Aorta (tissue), 5 donors: ENCODE measurements at places on chromosomes 1 and 21. TPM values are rescaled to one million over a fixed set of nuclear protein-coding genes. Genes with fewer than 3 reads are reported as not detected.

Gene EXO1
- total RNA-seq, result 0.65 TPM

Gene SERINC2
- 3.7 TPM for total RNA-seq

Gene NBPF4
- 0.19 TPM for total RNA-seq

Gene SSU72
- 71.5 TPM for total RNA-seq

Gene CD164L2
- not detected for total RNA-seq

Gene UQCRHL
- total RNA-seq, result 1.3 TPM

DNA sequence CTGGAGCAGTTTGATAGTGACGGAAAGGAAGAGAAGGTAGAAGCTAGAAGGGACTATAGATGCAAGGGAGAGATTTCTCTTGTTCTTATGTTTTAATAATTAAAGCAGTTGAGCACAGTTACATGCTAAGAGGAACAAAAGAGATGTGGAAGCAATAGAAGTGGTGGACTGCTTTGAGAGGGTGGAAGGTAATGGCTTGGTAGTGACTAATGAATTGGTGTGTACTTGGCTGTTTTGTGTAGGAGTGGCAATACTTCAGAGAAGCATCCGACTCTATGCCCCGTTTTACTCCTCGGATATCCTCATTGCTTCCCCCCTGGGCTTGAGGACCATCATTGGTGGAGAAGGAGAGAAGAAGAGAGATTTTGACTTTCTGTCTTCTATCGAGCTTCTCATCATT lies 12.8 kb downstream of the UTP25 start:
- no peak overlapping the region for H3K4me3 ChIP-seq
- H3K27ac ChIP-seq, result no peak overlapping the region
- no peaks in the 10 kb centered on the region for H3K27me3 ChIP-seq
- DNase-seq, result no peak

GRCh38 chr1:198734323-198735008 lies 95.6 kb downstream of the PTPRC start:
- H3K4me3 ChIP-seq, result no peak overlapping the region
- no peaks in the 10 kb centered on the region for H3K4me1 ChIP-seq
- no peaks in the 10 kb centered on the region for H3K27me3 ChIP-seq
- no peak for DNase-seq

- DNase-seq, result no peak
- peak overlapping the region; percentile 68 for H3K27ac ChIP-seq
- peak overlapping the region; percentile 12 for H3K4me3 ChIP-seq
- H3K27me3 ChIP-seq, result no peaks in the 10 kb centered on the region
- H3K36me3 ChIP-seq, result no peaks in the 10 kb centered on the region
- H3K4me1 ChIP-seq, result no peaks in the 10 kb centered on the region
Measured at GRCh38 chr1:27152829-27153548, 1.9 kb downstream of the SLC9A1 start.

DNA sequence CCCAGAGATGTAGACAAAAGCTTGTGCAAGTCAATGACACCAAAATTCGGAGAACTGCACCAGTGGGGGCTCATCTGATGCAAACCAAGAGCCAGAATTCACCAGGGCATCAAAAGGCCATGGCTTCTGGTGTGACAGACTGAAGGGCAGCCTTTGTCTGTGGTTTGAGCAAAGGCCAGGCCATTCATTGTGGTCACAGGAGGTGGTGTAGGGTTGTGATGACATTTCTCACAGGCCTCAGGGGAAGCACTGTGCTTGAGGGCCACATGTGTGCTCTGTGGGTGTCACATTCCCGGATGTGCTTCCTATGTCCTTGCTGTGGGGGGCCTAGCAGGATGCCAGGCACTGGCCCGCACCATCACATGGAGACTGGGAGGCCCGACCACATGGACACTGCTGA lies 22.5 kb upstream of the KCNE1 start:
- no peaks in the 10 kb centered on the region for H3K4me1 ChIP-seq
- H3K27me3 ChIP-seq, result no peaks in the 10 kb centered on the region
- no peak overlapping the region for H3K27ac ChIP-seq
- DNase-seq, result no peak
- H3K4me3 ChIP-seq, result no peak overlapping the region
- no peaks in the 10 kb centered on the region for H3K36me3 ChIP-seq

- H3K4me3 ChIP-seq, result no peak overlapping the region
- no peaks in the 10 kb centered on the region for H3K27me3 ChIP-seq
- H3K36me3 ChIP-seq, result no peaks in the 10 kb centered on the region
- H3K4me1 ChIP-seq, result no peaks in the 10 kb centered on the region
- no peak for DNase-seq
- H3K27ac ChIP-seq, result no peak overlapping the region
Measured at GRCh38 chr1:243440406-243440805, 184.6 kb downstream of the SDCCAG8 start.

GRCh38 chr1:186143481-186143880 lies 231.6 kb downstream of the TPR start:
- H3K27ac ChIP-seq, result no peak overlapping the region
- no peak for DNase-seq

- H3K27me3 ChIP-seq, result no peaks in the 10 kb centered on the region
- H3K4me3 ChIP-seq, result no peak overlapping the region
- peaks cover 5% of the 10 kb centered on the region for H3K4me1 ChIP-seq
- no peaks in the 10 kb centered on the region for H3K36me3 ChIP-seq
Measured at GRCh38 chr1:178266113-178266512, 172.2 kb downstream of the RASAL2 start.

DNA sequence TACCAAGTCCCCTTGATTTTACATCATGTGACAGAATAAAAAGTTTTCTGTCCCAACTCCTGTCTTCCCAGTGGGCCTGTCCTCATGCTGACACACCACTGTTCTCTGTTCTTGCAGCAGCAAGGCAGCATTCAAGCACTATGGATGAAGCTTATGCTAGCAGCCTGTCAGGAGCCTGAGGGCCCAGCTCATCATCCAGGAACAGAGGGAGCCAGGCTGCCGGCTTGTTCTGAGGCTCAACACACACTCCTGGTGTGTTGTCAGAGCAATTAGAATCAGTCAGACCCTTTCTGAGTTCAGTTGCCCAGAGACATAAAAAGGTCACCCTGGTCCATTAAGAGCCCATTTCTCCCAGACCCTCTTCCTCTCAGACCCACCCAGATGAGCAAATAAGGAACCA lies 282.9 kb downstream of the SEC16B start:
- no peak overlapping the region for H3K4me3 ChIP-seq
- no peaks in the 10 kb centered on the region for H3K36me3 ChIP-seq
- DNase-seq, result no peak
- H3K27ac ChIP-seq, result no peak overlapping the region
